ENCODE measurements at places on chromosomes 11 and 22.

- DNase-seq = no peak
These were observed 1.7 kb downstream of the FOLR2 start for GRCh38 chr11:72218251-72218745.

- no peak for DNase-seq
These were observed 8.5 kb upstream of the CYTH4 start for GRCh38 chr22:37273846-37274225.

DNA sequence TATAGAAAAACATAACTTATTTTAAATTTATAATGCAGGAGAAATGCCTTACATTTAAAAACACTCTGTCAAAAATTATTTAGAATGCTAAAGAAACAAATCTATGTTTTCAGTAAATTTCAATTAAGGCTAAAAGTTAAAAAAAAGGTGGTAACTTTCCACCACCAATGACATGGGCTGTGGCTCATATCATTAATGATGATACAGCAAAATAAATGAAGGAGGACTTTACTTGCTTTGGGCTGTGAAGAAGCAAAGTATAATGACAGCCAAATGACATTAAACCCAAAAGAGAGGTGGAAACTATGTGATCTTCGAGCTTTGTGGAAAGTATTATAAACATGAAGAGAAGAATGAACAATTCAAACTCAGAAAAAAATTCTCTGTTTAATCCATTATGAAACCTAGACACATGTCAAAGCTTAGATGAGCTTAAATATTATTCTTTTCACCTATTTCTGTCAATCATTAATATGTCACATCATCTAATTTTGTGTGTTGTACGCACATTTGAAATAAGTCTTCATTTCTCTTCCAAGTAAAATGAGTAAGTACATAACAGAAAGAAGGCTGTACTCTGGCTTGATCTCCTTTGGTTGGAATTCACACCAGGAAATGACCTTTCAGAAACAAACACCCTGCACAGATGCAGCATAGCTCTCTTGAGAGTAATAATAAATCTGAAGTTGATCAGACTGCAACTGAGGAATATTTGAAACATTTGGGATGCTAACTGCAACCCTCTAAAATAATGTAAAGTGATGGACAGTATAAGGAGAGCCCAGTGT, 265.8 kb downstream of the TTC28 start:
- no peak for DNase-seq

DNA sequence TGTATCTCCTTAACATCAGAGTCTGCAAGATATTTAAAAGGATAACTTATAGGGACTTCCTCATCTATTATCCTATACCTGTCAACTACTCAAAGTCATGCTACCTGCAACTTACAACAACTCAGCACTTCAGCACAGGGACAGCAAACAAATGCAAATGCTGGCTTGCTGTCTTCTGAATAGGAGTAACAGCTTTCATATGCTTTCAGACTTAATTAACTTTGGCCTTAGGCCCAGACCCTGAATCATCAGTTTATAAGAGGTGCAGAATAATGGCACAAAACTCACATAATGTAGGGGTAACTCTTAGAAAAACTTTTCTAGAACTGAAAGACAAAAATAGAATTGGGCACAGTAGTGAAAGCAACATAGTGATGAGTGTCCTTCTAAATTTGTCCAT, 953.4 kb downstream of the DLG2 start:
- no peak for DNase-seq

DNA sequence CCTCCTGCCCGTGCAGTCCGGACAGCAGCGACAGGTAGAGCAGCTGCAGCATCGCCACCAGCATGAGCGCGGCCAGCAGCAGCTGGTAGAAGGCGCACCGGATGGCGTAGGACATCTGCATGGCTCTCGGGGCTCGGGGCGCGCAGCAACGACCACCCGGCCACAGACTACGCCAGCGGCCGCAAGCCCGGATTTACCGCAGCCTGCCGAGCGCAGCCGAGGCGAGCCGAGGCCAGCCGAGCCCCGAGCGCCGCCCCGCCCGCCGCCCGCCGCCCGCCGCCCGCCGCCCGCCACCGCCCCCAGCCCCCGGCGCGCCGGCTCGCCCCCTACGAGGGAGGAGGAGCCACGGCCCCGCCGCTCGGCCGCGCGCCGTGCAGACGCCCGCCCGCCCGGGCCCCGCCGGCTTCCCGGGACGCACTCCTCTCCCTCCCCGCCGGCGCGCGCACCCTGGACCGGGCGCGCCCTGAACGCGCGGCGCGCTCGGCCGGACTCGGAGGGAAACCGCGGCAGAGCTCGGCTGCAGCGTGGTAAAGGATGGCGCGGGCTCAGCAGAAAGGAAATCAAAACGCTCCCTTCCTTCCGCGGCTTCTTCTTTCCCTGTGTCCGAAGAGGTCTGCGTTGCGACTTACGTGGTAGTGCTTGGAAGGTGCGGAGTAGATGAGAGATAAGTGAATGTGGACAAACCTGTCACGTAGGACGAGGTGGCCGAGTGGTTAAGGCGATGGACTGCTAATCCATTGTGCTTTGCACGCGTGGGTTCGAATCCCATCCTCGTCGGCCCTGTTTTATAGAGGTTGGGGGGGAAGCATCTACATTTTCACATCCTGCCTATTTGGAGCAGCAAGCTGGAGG, at the start of gene B4GAT1:
TSS of gene B4GAT1 (minus strand) at position 205 of the 852 bp plus-strand sequence. CDS start at position 121, 84 bp downstream.
- peak; percentile 69 for DNase-seq

- DNase-seq = no peak
These were observed 104.3 kb upstream of the SYT13 start for GRCh38 chr11:45390407-45390806.
